ENCODE measurements at places on chromosomes 7 and 10.

- DNase-seq: no peak
These were observed 18.9 kb downstream of the ANLN start for GRCh38 chr7:36408589-36408988.

DNA sequence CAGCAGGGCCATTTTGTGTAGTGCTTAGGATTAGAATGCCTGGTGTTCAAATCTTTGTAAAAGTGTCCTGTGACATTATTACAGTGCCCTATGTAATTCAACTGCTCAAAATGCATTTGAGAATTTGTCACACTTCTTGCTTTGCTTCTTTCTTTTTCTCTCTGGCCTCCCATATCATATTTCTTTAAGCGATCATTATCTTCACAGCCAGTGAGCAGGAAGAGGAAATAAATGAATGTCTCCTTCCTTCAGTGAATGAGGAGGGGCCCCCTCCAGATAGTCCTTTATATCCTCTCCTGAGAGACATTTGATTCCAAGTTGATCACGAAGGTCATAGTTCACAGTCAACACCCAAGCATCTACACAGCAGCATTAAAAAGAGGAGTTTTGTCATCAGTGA lies 425.1 kb upstream of the NPVF start:
- DNase-seq: peak; percentile 38

- DNase-seq: no peak
These were observed 403.4 kb upstream of the KLF6 start for GRCh38 chr10:4188406-4188805.

GRCh38 chr7:95430864-95431263 lies 4.0 kb downstream of the PON2 start:
- no peak for DNase-seq

GRCh38 chr7:138276891-138277290 lies 183.2 kb upstream of the TRIM24 start:
- no peak for DNase-seq

DNA sequence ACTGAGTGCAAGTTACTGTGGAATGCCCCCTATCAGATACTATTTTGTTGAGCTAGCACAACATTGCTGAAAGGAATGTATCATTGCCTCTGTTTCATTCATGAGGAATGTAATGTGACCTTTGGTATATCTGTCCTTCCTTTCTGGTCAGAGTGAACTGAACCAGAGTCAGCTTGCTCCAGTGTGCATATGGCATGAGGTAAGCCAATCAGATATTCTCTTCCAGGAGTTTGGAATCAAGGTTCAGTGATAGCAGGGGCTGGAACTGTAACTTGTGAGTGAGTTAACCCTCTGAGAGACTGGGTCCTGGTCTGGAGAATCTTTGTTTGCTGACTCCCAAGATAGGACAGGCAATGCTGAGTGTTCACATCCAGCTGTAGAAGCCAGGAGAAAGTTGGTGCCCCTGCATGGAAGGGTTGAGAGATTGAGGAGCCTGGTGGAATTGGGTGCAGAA lies 45.3 kb upstream of the OSBPL3 start:
- DNase-seq: no peak

DNA sequence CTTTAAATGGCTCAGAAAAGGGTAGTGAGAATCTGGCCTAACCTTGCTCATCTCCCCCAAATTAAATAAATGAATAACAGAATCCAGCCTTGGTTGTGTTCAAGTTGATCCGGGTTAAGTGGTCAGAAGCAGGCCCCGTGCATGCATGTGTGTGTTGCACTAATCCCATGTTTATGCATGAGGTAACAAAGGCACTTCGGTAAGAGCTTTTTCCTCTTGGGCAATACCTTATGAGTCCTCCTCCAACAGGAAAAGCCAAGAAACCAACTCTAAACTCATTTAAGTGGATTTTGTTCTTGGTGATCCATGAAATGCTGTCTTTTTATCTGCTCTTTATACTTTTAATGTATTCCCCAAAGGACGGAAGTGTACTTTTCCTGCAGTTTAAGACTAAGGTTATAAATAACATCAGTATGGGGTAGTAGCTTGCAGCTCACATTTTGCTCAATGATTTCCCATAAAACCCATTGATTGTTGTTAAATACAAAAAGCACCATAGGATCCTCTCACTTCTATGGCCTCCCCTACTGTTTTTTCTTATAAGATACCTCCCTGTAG lies 104.9 kb upstream of the YAE1 start:
- DNase-seq: no peak

DNA sequence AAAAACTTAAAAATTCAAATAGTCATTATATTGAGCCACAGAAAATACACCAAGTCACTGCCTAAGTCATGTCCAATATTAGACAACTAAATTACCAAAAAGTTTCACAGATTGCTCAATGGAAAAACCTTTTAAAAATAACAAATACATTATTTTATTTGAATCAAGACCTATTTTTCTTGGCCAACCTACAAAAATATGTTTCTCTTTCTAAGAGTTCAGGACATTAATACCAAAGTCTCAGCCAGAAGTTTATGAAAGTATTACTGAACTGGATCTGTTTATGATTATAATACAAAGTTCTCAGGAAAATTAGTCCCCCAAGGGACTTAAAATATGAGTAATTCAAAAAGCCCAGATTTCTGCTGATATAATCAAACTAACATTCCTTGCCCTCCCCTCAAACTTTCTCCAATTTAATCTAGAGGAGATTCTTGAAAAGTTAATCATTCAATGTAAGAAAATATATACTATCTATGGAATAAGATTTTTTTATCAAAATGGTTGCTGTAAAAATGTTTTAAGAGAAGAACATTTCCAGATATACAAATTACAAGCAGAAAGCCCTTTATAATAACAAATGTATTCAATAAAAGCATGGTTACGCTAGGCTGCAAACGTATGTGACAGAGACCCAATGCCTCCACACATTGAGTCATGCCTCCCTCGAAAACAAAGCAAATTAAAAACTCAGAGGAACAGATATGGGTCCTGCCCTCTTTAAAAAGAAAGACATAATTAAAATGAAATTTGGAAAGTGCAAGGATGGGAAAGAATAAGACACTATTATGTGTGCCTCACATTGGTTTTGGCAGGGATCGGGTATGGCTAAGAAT lies 381.6 kb downstream of the PARD3 start:
- no peak for DNase-seq

- DNase-seq: peak; percentile 30
These were observed 15.6 kb upstream of the ZNF25 start for GRCh38 chr10:37992083-37992482.

DNA sequence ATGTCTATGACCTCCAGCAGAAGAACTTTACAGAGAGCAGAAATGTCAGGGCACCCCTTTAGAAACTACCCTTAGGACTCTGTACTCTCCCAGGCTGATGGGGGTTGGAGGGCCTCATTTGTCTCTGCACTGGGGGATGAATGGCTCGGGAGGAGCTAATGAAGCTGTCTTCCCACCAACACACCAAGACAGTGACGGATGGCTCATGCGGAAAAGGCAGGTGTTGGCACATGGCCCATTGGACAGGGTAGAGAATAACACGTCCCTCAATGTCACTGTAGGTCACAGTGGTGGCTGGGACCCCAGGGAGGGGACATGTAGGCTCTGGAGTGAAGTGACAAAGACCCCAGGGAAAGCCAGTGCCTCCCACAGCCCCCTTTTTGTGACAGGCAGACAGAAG lies 64.0 kb upstream of the PCBD1 start:
- no peak for DNase-seq

GRCh38 chr10:16119445-16119844 lies 259.1 kb upstream of the MINDY3 start:
- no peak for DNase-seq

GRCh38 chr10:12841826-12842225 lies 159.7 kb downstream of the CCDC3 start:
- DNase-seq: no peak

DNA sequence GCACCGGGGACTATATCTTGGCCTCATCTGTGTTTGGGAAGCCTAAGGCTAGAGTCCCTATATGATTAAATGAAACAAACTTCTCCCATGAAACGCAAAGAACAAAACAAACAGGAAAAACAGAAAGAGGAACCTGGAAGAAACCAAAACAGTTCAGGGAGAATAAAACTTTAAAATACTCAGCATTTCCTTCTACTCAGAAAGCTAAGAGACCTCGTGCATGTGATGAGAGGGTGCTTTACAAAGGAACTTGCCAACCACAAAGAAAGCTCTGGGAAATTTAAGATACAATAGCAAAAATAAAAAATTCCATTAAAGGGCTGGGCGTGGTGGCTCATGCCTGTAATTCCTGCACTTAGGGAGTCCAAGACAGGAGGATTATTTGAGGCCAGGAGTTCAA lies 6.9 kb downstream of the PILRA start:
- DNase-seq: no peak

GRCh38 chr10:58330431-58330830 lies 4.4 kb upstream of the UBE2D1 start:
- DNase-seq: no peak

DNA sequence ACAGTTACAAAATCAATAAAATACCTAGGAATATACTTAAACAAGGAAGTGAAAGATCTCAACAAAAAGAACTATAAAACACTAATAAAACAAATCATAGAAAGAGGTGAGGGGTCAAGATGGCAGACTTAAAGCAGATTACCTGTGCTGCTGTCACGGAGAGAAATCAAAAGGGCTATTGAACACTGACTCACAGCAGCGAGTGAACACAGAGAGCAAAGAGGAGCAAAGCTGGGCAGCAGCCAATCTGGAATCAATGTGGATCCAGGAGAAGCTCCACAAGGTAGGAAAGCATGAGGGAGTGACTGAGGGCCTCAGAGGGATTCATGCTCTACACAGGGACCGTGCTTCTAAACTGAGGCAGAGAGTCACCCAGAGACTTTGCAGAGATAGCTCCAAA lies 562.0 kb upstream of the SEMA3D start:
- DNase-seq: no peak

GRCh38 chr7:68504716-68505115 lies 1093.6 kb upstream of the AUTS2 start:
- no peak for DNase-seq

- DNase-seq: no peak
These were observed 137.4 kb downstream of the FAM53B start for GRCh38 chr10:124606822-124607221.

GRCh38 chr10:92972066-92972870 lies 88.3 kb upstream of the CYP26C1 start:
- peak; percentile 10 for DNase-seq

DNA sequence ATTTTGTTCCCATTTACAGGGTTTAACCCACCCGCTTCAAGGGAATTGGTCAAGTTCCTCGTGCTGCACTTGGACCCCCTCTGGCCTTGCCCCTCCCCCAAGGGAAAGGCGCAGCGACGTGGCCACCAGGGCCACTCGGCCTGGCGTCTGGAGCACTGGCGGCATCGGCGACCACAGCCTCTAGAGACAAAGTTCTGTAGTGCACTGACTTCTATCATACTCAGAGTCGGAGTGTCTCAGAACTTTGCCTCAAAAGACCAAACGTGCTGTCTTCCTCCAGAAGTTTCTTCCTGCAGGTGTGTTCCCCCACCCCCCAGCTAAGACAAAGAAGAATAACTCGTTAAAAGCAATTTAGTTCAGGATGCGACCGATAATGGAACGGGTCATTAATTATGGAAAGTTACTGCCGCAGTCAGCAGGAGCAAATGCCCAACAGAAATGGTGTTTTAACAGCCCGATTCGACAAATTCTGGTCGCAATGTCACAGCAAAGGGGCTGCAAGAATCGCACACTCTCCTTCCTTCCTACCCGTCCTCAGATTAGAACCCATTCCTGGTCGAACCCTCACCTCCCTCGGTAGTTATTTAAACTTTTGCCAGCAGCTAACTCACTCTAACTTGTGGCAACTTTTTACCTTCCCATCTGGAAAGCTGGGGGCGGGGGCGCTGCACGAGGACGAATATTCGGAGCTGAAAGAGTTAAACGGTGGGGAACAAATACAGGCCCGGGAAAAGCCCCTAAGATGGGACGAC lies 202.1 kb upstream of the NFE2L3 start:
- no peak for DNase-seq

GRCh38 chr7:83614112-83614511 lies 34.8 kb downstream of the SEMA3E start:
- no peak for DNase-seq

DNA sequence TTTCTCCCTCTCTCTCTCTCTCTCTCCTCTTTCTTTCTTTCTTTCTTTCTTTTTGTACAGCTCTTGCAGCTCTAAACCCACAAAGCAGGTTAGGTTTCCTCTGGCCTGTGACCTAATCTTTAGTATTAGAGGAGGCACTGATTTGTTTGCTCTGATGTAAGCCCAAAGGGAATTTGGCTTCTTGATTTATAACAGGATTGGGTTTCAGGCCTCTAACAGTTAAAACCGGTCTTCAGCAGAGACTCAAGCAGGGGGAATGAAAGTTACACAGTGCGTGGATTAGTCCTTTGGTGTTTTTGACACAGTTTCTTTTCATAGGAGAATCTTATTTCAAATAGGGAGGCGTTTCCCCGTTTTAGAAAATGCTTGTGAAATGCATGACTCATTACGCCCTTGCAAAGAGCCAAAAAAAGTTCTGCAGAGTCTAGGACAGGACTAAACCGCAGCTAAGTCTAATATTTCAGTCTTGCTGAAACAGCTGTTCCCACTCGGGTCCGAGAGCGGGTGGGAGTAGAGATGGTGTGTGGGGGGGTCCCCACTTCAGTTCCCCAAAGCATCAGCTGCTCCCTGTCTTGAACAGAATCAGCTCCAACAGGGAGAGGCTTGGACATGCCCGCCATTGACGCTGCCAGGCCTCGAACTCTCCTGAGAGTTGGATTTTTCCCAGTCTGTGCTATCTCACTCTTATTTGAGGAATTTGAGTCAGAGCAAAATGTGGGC lies 296.5 kb upstream of the PITRM1 start:
- no peak for DNase-seq

- DNase-seq: no peak
These were observed 33.5 kb upstream of the ADAM12 start for GRCh38 chr10:126421756-126422256.

DNA sequence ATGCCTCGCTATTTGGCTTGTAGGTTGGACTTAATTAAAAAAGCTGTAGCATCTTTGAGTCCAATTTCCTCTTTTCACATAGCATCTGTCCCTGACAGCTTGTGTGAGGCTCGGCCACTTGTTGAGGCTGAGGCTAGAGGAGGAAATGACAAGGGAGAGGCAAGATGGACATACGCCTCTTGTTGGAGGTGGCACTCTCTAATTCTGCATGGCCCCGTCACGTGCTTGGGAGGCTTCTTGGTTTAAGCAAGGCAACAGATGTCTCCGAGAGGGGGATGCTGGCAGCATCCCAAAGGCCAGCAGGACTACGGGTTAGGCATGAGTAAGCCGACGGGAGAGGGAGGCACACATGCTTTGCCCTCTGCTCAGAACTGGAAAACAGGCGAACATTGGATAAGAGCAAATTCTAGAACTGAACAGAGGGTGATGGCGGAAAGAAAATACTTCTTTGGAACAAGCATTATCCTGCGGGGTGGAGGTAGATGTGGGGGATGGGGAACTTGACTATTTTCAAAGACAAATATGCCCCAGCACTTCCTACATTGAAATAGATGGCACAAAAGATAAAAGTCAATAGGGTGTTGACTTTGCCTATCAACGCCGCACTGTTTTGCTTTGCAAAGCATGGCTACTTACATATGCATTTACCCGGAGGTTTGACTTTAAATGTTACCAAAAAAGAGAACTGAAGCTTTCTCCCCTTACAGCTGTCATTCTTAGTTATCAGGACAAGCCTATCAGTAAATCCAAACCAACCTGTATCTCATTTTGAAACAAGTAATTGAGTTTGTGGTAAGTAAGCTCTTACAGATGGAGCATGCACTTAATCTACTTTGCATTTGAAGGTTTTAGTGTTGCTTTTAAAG lies 94.8 kb downstream of the CHN2 start:
- DNase-seq: peak; percentile 82
